Renal cortical epithelial cell (primary cell): ENCODE measurements at places on chromosomes 6 and 20. TPM values are rescaled to one million over a fixed set of nuclear protein-coding genes. Genes with fewer than 3 reads are reported as not detected.

CD109 gene
- total RNA-seq: 25.2 and 29.8 TPM in 2 replicates

TREM2 gene
- total RNA-seq: not detected in 2 replicates

B3GAT2 gene
- total RNA-seq: under 0.01 TPM in 2 replicates

MDFI gene
- 3.4 and 20.0 TPM in 2 replicates for total RNA-seq

SPATS1 gene
- not detected in 2 replicates for total RNA-seq

GRIK2 gene
- total RNA-seq: 0.40 TPM in 1 of 2 replicates, not detected in the other

HMGCLL1 gene
- total RNA-seq: 0.45 and 0.69 TPM in 2 replicates

PCNA gene
- total RNA-seq: 126 and 172 TPM in 2 replicates

RIN2 gene
- 56.1 and 80.6 TPM in 2 replicates for total RNA-seq

PAX1 gene
- 0.10 TPM in 1 of 2 replicates, not detected in the other for total RNA-seq

CST4 gene
- total RNA-seq: not detected in 2 replicates

GRCh38 chr20:44123874-44124535 is 63.0 kb downstream of the JPH2 start:
- no peak for DNase-seq

GRCh38 chr6:30889921-30890645 is 5.8 kb downstream of the DDR1 start:
- DNase-seq: no peak

DNA sequence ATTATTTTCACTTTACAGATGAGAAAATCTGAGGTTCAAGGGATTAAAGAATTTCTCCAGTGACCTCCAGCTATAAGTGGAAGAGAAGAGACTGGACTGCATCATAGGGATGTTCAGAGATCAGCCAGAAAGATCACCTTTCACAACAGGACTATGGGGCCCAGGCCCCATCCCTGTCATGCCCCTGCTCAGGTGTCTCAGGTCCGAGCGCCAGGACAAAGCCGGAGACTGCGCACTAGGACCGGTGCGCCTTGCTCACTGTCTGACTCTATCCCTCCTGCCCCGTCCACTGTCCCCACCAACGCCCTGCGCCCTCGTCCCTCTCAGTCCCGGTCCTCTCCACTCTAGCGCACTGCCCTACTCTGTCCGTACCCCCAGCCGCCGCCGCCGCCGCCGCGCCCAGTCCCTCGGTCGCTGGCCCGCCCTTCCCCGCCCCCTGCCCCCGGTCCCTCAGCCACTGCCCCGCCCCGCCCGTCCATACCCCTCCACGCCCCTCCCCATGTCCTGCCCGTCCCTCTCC is 521 bp upstream of the RAD21L1 start:
- no peak for DNase-seq

DNA sequence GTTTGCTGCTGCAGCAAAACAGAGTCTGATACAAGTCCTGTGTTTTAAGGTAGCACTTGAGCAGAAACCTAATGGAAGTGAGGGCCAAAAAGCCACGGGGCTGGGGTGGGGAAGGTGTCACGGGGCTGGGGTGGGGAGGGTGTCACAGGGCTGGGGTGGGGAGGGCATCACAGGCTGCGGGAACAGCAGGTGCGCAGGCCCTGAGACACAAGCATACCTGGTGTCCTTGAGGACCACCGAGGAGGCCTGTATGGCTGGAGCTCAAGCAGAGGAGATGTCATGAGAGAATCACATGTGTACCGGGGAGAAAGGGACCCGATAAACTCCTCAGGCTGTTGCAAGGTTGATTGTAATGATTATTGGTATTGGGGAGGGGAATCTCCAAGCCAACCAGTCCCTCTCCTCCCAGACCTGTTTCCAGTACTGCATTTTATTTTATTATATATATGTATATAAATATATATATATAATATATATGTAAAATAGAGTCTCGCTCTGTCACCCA is 13.6 kb upstream of the SPO11 start:
- no peak for DNase-seq

DNA sequence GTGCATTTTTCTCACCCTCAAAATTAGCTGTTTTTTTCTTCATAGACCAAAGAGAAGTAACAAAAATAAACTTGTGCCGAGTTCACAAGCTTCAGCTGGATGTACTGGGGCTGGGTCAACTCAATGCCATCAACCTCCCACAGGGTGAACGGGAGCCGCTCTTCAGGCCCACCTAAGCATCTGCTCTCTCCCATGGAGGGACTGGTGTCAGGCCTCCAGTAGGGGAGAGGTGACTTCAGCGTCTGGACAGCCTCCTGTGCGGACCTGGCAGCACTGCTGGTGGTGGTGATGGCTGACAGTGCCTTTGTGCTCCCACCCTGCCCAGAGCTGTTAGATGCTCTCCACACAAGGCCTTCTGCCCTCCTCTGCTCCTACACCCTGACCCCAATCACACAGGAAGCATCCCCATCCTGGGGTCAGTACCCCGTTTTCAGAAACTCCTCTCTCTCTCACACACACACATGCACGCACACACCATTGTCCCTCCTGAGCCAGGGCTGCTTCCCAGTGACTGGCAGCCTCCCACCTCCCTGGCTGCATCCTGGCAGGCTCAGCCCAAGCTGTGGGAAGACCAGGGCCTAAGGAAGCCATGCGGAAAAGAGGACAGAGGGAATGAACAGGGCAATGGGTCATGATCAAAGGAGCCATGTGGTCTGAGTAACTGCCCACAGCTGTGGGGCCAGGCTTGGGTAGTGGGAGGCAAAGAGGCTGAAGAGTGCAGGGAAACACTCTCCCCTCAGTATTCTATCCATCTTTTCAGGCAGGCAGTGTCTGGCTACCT is 17.7 kb downstream of the CST8 start:
- DNase-seq: peak; percentile 71

- no peak for DNase-seq
Measured at GRCh38 chr20:17590245-17590644, 20.4 kb downstream of the DSTN start.

- no peak for DNase-seq
Measured at GRCh38 chr6:102039441-102039840, 645.9 kb downstream of the GRIK2 start.

GRCh38 chr6:7673063-7673536 is 52.8 kb upstream of the BMP6 start:
- peak; percentile 66 for DNase-seq

- DNase-seq: no peak
Measured at GRCh38 chr6:52351879-52352238, 10.1 kb upstream of the PAQR8 start.

DNA sequence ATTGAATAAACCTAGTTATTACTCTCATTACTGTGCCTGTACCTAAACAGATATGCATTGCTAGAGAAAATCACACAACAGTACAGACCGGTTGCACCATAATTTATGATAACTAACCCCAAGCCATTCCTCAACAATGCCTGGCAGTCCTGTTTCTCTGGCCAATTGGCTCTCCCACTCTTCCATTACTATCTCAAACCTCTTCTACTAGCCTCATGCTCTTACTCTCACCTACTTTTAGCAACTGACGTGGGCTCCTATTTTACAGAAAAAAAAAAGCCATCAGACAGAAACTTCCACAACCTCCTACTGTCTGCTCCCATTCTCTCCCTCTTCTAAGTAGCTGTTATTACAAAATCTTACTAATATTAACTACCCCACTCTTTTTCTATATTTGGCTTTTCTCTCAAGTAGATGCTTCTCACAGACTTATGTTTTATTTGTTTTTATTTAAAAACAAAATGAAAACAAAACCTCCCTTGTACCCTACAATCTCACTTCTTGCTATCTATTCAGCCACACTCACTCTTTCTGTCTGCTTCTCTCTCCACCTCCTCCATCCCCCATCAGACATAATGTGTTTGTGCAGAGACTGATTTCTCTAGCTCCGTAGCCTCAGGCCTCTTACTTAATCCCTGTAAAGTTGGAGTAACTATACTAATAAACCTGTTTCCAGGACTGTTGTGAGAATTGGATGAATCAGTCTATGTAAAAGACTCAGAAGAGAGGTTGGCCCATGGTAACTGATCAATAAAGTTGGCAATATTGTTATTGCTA is 9.1 kb downstream of the GOPC start:
- DNase-seq: peak; percentile 34

GRCh38 chr20:1327241-1327653 is 1.7 kb downstream of the SDCBP2 start:
- peak; percentile 52 for DNase-seq

GRCh38 chr6:148538261-148539190 is 195.9 kb downstream of the SASH1 start:
- peak; percentile 19 for DNase-seq

GRCh38 chr6:127222418-127222817 is 44.2 kb upstream of the RNF146 start:
- DNase-seq: no peak

DNA sequence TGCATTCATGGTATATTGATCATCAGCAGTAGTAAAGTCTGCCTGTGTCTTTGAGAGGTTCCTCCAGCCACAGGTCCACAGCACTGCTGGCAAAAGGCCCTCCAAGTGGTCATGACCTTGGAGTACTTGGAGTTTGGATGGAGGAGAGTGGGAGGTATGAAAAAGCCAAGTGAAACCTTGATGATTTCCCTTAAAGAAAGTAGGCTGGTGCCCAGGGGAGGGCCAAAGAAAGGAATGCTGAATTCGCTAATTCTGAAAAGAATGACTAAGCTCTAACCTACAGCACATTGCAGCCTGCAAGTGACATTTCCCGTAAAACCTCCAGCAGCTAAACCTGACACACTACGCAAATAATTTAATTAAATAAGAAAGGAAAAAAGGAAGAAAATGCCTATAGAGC is 223.4 kb upstream of the TAB2 start:
- DNase-seq: peak; percentile 52

DNA sequence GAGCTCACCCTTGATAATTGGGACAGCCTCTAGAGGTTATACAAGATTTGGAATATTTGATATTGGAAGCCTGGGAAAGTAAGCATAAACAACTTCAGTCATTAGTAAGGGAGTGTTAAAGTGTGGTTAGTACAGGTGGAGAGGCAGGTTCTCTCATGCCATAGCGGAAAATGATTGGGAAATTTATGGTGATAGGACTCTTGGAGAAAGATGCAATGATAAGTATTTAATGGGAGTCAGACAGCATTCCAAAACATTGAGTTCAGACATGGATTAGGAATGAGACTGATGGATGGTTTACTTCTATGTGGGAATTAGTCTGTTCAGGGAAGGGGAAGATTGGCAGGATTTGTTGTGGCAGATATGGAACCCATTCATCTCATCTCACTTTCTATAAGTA is 152.7 kb downstream of the MCHR2 start:
- no peak for DNase-seq

- DNase-seq: no peak
Measured at GRCh38 chr6:170270984-170271593, 19.8 kb downstream of the DLL1 start.

DNA sequence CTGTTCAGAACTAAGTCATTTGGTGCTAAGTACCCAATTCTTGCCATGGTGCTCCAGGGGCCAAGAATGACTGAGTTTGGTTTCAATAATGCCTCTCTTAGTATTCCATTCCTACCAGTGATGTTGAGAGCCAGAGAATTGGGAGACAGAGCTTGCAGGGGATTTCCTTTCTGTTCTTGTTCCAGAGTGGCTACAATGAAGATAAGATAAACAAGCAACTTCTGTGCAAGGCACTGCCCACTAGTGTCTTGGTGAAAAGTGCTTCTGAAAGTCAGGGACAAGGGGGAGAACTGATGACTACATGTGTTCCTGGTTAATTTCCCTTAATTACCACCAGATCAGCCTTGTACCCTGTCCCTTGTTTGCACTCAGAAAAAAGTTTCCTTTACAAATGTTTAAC is 421.6 kb downstream of the BCKDHB start:
- DNase-seq: no peak

- DNase-seq: no peak
Measured at GRCh38 chr6:3381233-3381921, 75.5 kb downstream of the SLC22A23 start.

DNA sequence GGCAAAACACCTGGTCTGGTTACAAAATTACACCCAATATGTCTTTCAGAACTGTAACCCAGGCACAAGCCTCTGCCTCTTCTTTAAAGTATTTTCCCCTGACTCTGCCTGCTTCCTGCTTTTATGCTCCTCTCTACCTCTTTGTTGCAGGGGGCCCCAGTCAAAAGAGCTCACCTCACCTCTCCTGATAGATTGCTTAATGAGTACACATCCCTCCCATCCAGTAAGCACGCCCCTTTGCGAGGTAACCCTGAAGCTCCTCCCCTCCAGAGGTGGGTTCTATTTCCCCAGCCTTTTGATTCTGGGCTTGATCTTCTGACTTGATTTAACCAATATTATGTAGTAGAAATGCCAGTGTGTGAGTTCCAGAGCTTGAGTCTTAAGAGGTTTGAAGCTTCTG is 56.6 kb upstream of the EYA2 start:
- no peak for DNase-seq
